ENCODE measurements at places on chromosomes 2 and 18.
A peak's percentile ranks its signal among the peaks of the same experiment; 100 is the strongest.

DNA sequence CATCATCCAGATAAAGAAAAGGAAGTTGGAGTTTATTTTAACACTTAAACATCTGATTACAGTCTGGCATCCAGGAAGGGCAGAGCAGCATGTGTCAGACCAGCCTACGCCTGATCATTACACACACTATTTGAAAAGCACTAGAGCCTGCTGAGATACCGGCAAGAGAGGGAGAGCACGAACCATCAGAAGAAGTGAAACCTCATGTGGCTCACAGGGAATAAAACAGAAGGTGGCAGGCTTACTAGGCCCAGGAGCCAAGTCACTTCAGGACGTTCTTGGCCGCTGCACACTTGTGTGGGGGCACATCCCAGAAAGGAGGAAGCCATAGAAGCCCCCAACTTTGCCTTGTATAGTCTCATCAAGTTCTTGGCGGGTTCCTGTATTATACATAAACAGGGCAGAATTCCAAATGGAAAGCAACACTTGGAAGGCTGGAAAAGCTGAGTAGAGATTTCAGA lies 105.5 kb downstream of the UGGT1 start:
- H3K27me3 ChIP-seq = no peaks in the 10 kb centered on the region
- no peaks in the 10 kb centered on the region for H3K36me3 ChIP-seq
- peak; percentile 93 for DNase-seq
- H3K27ac ChIP-seq = peak overlapping the region; percentile 83
- H3K4me1 ChIP-seq = no peaks in the 10 kb centered on the region

DNA sequence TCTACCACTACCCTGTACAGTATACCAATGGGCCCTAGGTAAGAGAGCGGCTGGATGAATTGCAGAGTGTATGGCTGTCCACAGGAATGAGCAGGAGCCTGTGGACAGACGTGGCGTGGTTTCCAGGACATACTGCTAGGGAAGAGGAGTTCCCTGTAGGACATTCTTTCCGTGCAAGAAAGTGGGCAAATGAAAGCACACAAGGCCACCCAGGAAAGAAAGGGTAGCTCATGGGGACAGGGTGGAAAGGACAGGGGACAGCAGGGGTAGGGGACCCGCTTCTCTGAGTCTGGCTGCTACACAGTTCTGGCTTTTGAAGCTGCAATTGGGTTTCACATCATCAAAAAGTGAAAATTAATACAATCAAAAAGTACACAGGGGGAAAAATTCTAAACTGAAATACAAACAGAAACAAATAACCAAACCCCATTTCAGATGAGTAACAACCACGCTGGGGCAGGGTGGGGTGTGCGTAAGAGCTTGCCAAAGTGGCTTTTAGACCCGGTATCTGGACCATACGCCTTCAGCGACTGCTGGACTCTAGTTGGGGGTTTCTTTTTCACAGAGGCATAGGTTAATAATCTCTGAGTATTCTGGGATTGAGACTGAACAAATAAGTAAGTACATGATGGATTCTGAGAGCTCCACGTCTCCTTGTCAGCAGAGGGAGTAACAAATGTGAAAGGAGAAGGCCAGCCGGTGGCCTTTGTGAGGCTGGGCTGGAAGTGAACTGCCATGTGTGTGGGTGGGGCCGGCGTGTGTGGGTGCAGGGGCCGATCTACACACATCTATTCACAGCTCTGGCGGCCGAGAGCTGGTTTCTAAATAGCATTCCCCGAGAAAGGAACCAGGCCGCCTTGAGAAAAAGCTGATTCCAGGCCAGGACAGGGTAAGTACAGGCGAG lies 84.0 kb downstream of the HDAC4 start:
- no peak for DNase-seq
- H3K27me3 ChIP-seq = no peaks in the 10 kb centered on the region
- H3K27ac ChIP-seq = no peak overlapping the region

GRCh38 chr18:50653402-50654093 lies 93.7 kb downstream of the MAPK4 start:
- no peaks in the 10 kb centered on the region for H3K4me1 ChIP-seq
- no peak for DNase-seq
- H3K36me3 ChIP-seq = no peaks in the 10 kb centered on the region

- H3K27me3 ChIP-seq = no peaks in the 10 kb centered on the region
- H3K36me3 ChIP-seq = no peaks in the 10 kb centered on the region
- no peaks in the 10 kb centered on the region for H3K4me1 ChIP-seq
- no peak overlapping the region for H3K27ac ChIP-seq
- DNase-seq = no peak
Measured at GRCh38 chr2:193251909-193252308, 1057.2 kb upstream of the TMEFF2 start.

- H3K4me1 ChIP-seq = peaks cover 15% of the 10 kb centered on the region
- no peak overlapping the region for H3K27ac ChIP-seq
- DNase-seq = no peak
- H3K36me3 ChIP-seq = no peaks in the 10 kb centered on the region
- no peaks in the 10 kb centered on the region for H3K27me3 ChIP-seq
Measured at GRCh38 chr2:120862201-120863060, 126.8 kb downstream of the GLI2 start.

GRCh38 chr2:200050921-200051610 lies 95.7 kb downstream of the MAIP1 start:
- H3K4me3 ChIP-seq = no peak overlapping the region
- peak; percentile 92 for DNase-seq
- peak overlapping the region; percentile 81 for H3K27ac ChIP-seq
- no peaks in the 10 kb centered on the region for H3K27me3 ChIP-seq
- H3K4me1 ChIP-seq = peaks cover 3% of the 10 kb centered on the region
- no peaks in the 10 kb centered on the region for H3K36me3 ChIP-seq

DNA sequence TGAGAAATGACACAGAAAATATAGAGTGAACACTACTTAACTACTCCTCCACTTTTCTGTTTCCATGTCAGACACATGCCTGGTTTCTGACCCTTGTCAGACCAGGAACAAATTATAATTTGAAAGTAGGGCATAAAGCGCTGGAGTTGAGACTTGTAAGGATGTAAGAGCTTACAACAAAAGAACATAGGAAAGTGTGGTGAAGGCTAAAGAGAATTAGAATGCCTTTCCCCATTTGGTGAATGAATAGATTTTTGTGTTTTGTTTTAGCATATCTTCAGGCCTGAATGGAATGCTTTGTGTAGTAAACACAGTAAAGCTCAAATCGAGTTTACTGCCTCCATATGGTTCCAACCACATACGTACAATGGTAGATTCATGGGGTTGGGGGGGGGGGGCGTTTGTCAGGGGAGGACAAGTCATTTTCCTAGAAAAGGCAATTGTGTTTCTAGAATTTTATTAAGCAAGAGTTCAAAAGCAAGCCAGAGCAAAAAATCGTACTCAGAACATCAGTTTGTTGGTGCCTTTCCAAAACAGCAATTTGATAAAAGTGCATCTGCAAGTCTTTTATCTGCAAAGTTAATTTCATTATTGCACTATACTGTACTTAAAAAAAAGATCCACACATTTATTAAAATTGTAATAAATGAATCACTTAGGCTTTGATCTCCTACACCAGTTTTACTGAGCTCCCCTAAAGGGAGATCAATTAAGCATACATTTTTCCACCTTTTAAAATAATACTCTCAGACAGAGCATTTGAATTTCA lies 30.9 kb downstream of the NRXN1 start:
- H3K4me1 ChIP-seq = peaks cover 2% of the 10 kb centered on the region
- H3K4me3 ChIP-seq = no peak overlapping the region
- H3K36me3 ChIP-seq = no peaks in the 10 kb centered on the region

GRCh38 chr2:149141046-149141445 lies 102.5 kb downstream of the LYPD6B start:
- no peak for DNase-seq
- peaks cover 5% of the 10 kb centered on the region for H3K4me1 ChIP-seq
- no peak overlapping the region for H3K4me3 ChIP-seq
- no peak overlapping the region for H3K27ac ChIP-seq

- no peaks in the 10 kb centered on the region for H3K36me3 ChIP-seq
- H3K4me1 ChIP-seq = peaks cover 2% of the 10 kb centered on the region
- H3K27ac ChIP-seq = no peak overlapping the region
- no peak overlapping the region for H3K4me3 ChIP-seq
- no peaks in the 10 kb centered on the region for H3K27me3 ChIP-seq
- DNase-seq = no peak
Measured at GRCh38 chr2:179467111-179467510, 202.5 kb upstream of the SESTD1 start.

DNA sequence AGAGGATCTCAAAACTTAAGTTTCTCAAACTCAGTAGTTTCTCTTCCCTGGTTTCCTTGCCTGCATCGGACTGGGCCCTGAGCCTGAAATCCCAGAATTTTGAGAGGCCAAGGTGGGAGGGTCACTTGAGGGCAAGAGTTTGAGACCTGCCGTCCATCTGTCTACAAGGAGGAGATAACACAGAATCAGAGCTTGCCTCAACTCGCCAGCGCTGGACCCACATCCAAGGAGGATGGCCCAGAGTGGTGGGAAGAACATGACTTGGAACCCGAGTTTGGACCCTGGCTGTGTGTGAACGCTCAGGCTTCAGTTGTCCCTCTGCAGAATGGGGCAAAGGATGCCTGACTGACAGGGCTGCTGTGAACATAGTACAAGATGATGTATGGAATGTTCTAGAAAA lies 80.1 kb downstream of the MCFD2 start:
- no peaks in the 10 kb centered on the region for H3K36me3 ChIP-seq
- H3K27me3 ChIP-seq = no peaks in the 10 kb centered on the region
- DNase-seq = no peak
- no peak overlapping the region for H3K4me3 ChIP-seq
- H3K27ac ChIP-seq = no peak overlapping the region

DNA sequence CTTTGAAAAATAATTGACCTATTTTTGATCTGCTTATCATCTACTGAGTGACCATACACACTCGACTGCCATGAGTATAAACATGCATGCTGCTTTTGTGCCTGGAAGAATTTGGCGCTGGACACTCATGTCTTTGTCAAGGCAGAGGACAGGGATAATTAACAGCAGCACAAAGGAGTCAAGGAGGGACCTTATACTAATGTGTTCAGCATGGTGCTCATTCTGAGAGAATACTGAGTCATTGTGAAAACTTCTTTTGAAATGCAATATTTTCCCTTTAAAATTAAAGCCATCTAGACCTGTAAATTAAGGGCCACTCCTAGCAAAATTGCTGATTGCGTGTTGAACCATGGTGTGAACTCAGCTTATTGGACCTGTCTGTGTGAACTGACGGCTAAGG lies 116.3 kb downstream of the ZNF532 start:
- peaks cover 12% of the 10 kb centered on the region for H3K36me3 ChIP-seq
- H3K27ac ChIP-seq = no peak overlapping the region
- no peaks in the 10 kb centered on the region for H3K27me3 ChIP-seq
- H3K4me1 ChIP-seq = no peaks in the 10 kb centered on the region
- H3K4me3 ChIP-seq = no peak overlapping the region

DNA sequence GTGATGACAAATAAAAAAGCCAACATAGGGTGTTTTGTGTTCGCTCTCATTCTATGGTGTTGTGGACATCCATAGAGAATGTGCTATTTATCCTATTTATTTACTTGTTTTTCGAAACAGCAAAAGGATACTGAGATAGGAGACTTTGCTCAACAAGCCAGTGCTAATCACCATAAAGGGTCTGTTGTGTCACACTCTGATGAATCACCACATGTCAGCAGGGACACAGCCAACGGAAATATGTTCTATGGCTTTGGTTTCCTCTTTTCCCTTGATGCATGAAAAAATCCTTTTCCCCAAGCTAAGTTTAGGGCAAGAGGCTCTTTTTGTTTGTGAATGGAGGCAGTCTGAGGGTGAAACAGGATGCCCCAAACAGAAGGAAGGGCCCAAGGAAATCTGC lies 154.3 kb downstream of the RNF152 start:
- H3K27ac ChIP-seq = no peak overlapping the region
- no peaks in the 10 kb centered on the region for H3K27me3 ChIP-seq
- no peaks in the 10 kb centered on the region for H3K4me1 ChIP-seq
- H3K4me3 ChIP-seq = no peak overlapping the region
- H3K36me3 ChIP-seq = no peaks in the 10 kb centered on the region

- no peak overlapping the region for H3K27ac ChIP-seq
- no peaks in the 10 kb centered on the region for H3K4me1 ChIP-seq
- no peaks in the 10 kb centered on the region for H3K36me3 ChIP-seq
- H3K4me3 ChIP-seq = no peak overlapping the region
- DNase-seq = peak; percentile 11
Measured at GRCh38 chr18:3186678-3187658, 32.8 kb downstream of the MYOM1 start.

- H3K27ac ChIP-seq = no peak overlapping the region
- H3K4me3 ChIP-seq = no peak overlapping the region
- no peaks in the 10 kb centered on the region for H3K4me1 ChIP-seq
Measured at GRCh38 chr18:66048406-66048805, 297.6 kb downstream of the CDH7 start.

DNA sequence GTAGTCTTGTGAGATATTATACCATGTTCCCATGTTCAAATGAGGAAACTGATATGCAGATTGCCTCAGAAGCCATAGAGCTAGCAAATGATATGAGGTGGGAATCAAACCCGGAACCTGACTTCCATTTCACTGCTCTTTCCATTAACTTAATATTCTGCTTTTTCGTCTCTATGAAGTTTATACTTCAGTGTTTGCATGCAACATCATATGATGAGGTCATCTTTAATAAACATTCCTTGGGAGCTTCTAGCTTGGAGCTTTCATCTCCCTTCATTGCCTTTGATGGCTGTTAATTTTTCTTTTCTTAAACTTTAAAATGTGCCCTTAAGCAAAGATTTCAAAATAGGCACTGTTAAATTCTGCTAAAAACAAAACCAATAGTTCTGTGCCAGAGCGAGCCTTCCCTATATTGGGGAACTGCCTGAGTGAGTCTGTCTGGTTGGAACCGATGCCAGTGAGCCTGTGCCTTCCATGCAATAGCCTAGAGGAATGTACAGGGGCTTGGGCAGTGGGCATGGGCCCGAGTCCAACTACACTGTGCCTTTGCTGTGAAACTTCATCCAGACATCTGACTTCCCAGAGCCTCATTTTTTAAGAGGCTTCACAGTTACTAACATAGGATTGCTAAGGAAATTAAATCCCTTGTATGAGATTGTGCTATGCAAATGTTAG lies 91.1 kb upstream of the TMEM200C start:
- H3K27ac ChIP-seq = no peak overlapping the region
- H3K4me1 ChIP-seq = no peaks in the 10 kb centered on the region
- H3K36me3 ChIP-seq = no peaks in the 10 kb centered on the region

- no peaks in the 10 kb centered on the region for H3K27me3 ChIP-seq
- no peak overlapping the region for H3K27ac ChIP-seq
- H3K36me3 ChIP-seq = no peaks in the 10 kb centered on the region
- no peak overlapping the region for H3K4me3 ChIP-seq
Measured at GRCh38 chr2:148451046-148451445, 193.5 kb upstream of the EPC2 start.

GRCh38 chr18:41025666-41026065 lies 929.4 kb upstream of the PIK3C3 start:
- no peak for DNase-seq
- no peak overlapping the region for H3K4me3 ChIP-seq
- H3K27ac ChIP-seq = no peak overlapping the region
- no peaks in the 10 kb centered on the region for H3K27me3 ChIP-seq
- H3K4me1 ChIP-seq = no peaks in the 10 kb centered on the region

DNA sequence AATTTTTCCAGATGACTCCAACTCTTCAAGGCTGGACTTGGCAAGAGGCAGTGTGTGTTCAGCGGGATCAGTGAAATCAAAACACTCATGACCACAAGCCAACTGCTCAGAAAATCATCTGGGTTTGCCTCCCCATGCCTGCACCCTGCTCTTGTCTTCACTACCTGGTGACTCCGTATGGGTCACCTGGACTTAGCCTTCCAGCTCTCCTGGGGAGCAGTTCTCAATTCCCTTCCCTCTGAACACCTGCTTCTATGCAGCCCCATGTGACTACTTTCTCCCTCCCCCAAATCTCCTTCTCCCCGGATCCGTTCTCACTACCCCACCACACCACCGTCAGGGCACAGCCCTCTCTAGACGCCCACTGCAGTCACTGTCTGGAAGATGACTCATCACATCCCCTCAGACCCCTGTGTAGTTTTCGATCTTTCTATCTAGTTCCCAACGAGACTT lies 130.2 kb upstream of the ID2 start:
- H3K4me3 ChIP-seq = no peak overlapping the region
- no peak overlapping the region for H3K27ac ChIP-seq
- H3K36me3 ChIP-seq = no peaks in the 10 kb centered on the region
- H3K4me1 ChIP-seq = no peaks in the 10 kb centered on the region
- no peak for DNase-seq
- no peaks in the 10 kb centered on the region for H3K27me3 ChIP-seq

All from mesendoderm (in vitro differentiated cells).